ENCODE measurements at places on chromosomes 4 and X.

DNA sequence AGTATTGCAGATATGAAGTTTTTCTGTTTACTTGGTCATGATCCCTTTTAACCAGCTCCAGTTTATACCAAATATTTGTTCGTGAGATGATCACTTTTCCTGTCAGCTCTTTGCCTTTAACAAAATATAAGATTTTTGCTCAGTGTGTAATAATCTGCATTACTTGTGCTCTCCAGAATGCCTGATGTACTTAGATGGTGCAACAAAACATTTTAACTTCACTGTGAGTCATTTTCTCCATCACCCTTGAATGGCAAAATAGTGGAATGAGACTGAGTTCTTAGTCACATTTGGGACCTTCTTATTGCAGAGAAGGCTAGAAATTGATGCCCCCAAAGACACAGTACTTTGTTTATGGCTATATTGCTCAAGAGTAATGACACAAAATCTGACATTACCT, 252.0 kb downstream of the FRMPD4 start:
- no peak for DNase-seq

- no peak for DNase-seq
These were observed 40.9 kb upstream of the MAN2B2 start for GRCh38 chr4:6534050-6534449.

DNA sequence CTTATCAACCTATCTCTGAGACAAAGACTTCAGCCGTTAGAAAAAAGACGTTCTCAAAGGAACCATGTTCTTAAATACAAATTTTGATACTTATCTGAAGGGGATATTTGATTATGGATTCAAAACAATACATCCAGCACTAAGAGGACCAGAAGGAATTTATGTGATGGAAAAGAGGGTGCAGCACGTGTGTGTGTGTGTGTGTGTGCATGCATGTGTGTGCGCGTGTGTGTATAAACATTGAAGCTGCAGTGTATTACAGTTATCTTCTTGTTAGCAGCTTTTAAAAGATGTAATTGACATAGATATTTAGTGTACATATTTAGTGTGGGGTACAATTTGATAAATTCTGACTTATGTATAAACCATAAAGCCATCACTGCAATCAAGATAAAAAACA, 44.9 kb downstream of the ANK2 start:
- no peak for DNase-seq

DNA sequence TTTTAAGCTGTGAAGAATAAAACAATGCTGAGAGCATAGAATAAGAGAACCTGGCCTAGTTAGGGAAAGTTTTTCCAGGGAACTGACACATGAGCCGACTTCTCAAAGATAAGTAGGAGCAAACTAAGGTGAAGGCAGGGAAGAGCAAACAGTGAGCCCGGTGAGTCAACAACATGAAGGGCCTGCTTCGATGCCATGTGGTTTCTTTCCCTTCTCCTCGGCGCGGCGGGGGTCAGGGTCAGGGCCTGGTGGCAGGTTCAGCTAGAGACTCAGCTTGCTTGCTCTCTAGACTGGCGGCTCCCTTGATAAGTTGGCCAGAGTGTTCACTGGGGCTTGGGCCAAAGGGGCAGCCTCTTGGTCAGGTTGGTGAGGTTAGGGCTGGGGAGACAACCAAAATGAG, 81.1 kb downstream of the DLG3 start:
- no peak for DNase-seq

DNA sequence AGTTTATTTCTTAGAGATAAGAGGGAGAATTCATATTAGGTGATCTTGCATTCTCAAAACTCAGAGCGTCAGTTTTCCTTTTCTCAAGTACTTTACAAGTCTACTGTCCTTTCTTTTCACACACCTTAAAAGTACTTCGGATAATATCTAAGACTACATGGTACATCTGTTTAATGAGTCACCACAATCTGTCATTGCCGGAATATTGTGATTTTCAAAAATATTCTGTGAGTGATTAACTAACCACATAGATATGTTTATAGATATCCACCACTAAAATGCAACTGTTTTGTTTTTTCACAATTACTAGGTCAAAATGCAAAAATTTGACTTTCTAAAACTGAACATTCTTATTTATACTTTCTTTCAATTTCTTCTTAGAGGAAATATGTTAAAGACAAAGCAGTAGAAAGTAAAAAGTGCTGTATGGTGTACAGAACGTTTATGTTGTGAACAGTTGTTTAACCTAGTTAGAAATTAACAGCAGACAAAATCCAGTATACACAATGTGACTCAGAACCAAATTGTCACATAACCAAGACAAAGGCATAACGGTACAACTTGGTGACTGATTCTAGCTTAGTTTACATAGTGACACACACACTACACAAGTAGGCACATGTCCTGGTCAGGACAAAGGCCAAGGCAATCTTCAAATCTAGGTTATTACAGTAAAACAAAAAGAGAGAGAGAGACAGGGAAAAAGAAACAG, 482.9 kb downstream of the NAF1 start:
- DNase-seq = no peak

- DNase-seq = peak; percentile 30
These were observed 5.6 kb downstream of the PDGFRA start for GRCh38 chr4:54234497-54235205.

All from left forelimb (tissue), 1 donor.